Diencephalon (tissue), 1 donor: ENCODE measurements at places on chromosomes 7 and 10. TPM values are rescaled to one million over a fixed set of nuclear protein-coding genes. Genes with fewer than 3 reads are reported as not detected.

Gene ADAM12
- 8.8 TPM for total RNA-seq

Gene KCP
- 1.2 TPM for total RNA-seq

Gene ATP6V1F
- total RNA-seq: 90.9 TPM

Gene TMEM229A
- 4.6 TPM for total RNA-seq
